Suppressor macrophage (primary cell): ENCODE measurements at places on chromosomes 1 and 21.

DNA sequence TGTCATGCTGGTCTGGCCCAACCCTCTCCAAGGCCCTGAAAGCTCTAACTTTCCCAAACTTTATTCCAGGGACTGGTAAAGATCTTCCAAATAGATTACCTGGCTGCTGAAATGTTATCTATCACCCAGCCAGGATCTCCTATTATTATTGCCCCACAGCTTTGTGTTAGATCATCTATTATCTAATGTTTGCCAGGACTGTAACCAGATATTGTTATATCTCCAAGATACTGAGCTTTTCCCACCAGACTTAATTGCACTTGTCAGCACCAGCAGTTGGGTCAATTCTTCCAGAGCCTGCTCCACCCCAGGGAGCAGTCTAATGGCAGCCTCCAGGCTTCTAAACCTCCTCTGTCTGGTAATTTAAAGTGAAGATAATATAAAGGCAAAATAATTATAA is 59.1 kb downstream of the PRDX6 start:
- no peak for DNase-seq

- no peak for DNase-seq
Measured at GRCh38 chr1:43898981-43899380, 34.6 kb upstream of the ARTN start.

GRCh38 chr1:207750631-207751305 is 1.1 kb upstream of the CD46 start:
- DNase-seq, result no peak

DNA sequence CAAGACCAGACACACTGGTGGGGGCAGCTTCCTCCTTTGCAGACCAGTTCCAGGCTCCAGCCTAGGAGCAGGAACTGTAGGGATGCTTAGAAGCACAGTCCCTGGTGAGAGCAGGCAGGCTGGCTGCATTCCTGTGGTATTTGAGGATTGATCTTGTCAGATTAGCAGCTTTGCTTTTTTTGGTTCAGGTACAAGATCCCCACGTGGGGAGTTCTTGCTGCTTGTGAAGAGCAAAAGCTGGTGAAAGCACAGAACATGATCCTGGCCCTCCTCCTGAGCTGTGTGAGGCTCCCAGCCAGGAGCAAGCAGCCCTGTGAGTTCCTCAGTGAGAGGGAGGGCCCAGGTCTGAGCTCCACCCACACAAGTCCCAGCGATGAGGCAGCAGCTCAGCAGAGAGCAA is 75.3 kb upstream of the ARTN start:
- DNase-seq, result no peak

DNA sequence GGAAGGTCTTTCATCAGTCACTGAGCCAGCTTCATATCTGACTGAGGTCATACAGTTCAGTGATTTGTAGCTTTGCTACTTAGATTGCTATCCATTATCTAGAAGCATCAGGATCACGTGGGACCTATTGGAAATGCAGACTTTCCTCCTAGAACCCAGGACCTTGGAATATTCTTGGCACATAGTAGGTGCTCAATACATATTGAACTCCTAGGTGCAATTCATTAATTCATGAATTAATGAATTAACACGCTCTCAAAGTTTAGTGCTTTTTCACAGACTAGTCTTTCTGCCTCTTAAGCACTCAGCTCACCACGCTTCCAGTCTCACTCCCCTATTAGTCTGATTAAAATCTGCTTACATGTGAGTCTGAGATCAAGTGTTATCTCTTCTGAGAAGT is 12.1 kb downstream of the METTL18 start:
- no peak for DNase-seq

- no peak for DNase-seq
Measured at GRCh38 chr1:24416666-24417391, 1.2 kb downstream of the NIPAL3 start.

- peak; percentile 72 for DNase-seq
Measured at GRCh38 chr1:21508580-21509350, 458 bp upstream of the ALPL start.

DNA sequence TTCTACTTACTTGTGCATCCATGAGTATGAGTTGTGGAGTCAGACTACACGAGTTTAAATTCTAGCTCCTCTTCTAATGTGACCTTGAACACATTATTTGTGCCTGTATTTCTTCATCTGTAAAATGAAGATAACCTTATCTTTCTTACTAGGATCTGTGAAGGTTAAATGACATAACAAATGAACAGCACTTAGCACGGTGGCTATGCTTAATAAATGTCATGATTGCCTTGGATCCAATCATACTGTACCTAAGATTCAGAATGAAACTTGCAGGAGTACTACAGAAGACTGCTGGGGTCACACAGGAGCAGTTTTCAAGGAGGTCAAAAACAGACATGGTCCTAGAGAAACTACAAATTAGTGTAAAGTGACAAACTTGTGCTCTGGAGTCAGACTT is 22.2 kb upstream of the ALG14 start:
- DNase-seq, result no peak

DNA sequence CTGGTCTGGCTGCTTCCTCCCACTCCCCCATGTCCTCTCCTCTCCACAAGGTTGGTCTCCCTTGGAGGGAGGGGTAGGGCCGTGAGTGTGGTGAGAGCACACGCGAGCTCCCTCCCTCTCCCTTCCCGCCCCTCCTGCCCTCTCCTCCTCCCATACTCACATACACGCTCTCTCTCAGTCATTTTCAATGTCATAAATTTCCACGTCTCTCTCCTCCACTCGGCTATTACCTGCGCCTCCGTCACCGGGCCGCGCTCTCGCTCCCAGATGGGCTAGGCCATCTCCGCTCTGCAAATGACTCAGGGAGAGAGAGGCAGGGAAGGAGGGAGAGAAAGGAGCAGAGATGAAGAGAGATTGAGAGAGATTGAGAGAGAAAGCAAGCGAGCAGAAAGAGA is 36.7 kb upstream of the DMBX1 start:
- no peak for DNase-seq

DNA sequence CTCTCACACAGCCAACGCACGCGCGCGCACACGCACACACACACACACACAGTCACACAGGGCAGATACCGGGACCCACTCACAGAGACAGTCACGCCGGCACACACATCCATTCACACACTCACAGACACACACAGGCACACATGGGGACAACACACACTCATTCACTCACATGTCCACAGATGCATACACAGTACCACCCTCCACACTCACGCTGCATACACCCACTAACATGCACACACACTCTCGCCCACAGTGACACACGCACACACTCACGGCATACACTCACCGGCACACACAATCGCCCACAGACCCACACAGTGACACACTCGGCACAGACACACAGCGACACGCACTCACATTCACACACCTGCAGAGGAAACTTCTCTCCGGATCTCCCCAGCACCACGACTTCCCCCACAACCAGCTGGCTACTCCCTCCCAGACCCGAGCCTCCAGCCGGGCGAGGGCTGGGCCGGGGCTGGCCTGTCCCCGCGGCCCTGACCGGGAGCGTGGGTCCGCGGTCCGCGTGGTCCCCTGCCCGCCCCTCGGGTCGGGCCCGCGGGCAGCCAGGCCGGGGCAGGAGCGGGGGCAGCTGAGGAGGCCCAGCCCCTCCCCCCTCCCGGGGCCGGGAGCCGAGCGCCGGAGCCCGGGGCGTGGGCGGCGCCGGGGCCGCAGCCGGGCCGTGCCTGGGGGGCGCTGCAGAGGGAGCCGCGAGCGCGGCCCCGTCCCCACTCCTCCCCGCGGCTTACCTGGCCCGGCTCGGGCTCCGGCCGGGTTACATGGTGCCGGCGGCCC is 552 bp downstream of the DLGAP3 start:
- DNase-seq, result peak; percentile 8

GRCh38 chr1:9960706-9961562 is 17.7 kb downstream of the NMNAT1 start:
- no peak for DNase-seq

DNA sequence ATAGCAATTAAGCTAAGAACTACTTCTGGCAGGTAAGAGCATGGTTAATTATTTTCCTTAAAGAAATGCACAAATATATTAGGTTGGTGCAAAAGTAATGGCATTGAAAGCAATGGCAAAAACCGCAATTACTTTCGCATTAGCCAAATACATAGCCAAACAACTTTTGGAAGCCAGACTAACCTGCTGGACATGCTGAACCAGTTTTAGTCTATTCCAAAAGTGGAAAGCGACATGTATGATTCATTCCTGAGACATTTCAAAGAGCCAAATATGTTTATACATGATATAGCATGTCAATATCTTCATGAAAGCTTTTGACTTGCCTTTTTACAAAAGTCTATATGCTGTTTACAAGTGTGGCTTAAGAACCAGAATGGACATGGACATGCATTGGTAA is 23.4 kb upstream of the DR1 start:
- no peak for DNase-seq

DNA sequence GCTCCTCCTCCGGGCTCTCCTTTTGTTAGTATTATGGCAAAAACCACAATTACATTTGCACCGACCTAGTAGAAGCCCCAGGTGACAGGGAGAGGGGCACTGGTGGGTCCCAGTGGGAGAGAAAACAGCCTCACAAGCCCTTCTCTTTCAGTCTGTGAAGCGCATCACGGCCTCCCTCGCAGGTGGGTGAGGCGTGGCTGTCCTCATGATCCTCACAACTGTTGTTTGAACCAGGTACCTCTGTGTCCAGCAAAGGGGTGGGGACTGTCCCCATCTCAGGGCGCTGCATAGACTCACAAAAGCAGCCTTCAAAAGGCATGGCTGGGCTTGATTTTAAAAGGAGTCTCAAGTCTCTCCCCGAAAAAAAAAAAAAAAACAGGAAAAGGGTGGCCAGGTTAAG is 7.9 kb upstream of the C2CD2 start:
- no peak for DNase-seq

DNA sequence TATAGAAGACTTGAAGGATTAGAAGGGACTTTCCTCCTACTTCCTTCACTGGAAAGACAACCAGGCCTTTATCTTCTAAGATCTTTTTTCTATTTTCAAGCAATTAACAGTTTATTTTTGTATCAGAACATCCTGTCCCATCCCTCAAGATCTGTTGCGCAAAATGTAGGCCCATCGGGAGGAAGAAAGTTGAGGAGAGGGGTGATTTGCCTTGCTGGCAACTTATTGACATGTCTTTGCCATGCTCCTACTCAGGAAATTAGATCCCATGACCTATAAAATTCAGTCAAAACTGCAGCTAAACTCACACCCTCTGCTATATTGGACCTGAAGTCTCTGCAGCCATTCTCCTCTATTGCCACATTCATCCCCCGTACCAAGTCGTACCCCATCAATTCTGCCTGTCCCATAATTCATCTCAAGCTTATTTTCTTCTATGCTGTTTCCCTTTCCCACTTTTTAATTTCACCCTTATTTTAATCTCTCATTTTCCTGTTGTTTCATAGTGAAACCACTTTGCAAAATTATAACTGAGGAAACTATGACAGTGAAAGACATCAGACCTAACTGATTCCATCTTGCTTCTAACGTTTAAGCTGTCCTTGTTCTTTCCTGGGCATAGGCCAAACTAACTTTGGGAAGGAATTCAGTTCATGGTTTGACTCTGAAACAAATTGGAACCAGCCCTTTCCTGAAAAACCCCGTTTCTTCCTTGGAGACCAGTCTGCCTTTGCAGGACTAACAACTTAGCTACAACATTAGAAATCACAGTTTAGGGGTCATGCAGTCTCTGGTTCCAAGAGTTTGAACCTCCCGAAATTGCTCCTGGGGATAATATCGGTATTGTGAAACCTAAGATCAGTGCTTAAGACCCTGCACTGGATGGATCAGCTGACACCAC is 195.7 kb upstream of the PTBP2 start:
- no peak for DNase-seq

GRCh38 chr1:206477110-206477509 is 6.8 kb downstream of the IKBKE start:
- no peak for DNase-seq

DNA sequence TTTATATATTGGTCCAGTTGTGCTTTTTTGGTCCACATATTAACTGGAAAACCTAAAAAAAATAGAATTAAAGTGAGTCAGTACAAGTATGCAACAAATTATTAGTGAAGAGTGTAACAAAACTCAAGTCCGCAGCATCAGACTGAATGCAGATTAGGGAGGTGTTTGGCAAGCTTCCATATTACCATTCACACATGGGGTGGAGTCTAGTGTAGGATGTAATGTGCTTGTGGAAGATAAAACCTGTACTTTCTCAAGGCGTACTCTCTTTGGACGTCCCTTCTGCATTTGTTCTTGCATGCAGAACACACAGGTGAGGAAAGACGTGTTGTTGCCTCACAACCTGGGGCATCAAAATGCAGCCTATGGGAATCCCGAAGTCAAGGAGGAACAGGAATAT is 668.7 kb downstream of the MRPL39 start:
- DNase-seq, result no peak

DNA sequence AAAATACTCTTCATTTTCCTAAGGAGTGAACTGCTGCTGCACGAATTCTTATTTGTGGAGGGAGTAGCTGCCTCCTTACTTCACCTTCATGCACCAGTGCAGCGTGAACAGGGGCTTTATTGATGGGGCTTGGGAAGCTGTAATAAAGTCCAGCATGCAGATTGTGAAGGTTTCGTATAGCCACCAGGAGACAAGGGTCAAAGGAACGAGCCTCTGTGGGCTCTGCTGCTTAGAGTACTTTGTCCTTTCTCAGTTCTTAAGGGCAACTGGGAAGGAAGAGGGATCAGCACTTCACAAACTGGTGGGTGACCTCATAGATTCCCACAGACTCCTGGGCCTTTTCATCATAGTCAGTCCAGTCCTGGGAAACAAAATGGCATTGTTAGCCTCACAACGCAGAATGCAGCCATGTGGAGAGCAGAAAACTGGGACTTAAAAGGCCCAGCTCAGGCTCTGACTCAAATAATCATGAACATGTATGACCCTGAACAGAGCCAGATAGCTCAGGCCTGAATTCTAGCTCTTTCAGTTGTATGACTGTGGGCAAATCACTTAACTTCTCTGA is 6.0 kb downstream of the CZIB start:
- DNase-seq, result no peak

DNA sequence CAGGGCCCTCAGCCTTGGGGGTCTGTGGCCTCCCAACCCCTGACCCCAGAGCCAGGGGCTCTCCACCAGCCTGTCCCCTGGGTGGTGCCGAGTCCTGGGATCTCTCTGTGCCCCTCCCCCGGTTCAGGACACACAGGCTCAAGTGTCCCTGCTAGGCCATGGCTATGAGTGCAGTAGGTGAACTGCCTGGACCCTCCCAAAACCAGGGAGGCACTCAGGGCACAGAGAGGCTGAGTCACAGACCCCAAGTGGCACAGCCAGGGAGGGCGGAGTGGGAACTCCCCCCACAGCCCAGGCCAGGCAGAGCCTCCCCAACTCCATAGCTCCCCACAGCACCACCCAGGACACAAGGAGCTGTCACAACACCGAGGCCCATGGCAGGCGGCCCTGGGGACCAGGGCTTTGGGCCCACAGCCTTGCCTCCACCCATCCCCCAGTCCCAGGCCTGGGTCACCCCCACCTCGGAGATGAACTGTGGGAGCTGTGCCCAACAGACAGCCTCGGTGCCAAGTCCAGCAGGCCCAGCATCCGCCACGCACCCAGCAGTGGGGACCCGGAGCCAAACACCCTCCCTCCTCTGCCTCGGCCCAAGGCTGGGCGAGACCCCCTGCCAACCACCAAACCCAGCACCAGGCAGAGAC is 3.2 kb downstream of the DVL1 start:
- no peak for DNase-seq

DNA sequence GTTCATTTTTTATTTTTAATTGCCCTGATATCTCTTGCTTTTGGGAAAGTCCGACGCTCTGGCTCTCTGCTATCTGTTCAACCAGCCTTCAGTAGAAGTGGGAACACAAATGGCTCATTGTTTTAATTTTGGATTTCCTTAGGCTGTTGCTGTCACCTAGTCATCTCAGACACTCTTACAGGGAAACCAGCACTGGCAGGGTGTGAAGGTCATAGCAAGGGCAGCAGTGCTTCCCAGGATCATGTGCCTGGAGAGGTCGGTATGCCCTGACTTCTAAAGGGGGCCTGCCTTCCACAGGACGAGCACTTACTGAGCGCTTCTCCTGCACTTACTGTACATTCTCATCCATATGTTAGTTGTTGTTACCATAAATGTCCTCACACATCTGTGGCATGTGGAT is 224.2 kb downstream of the DISC1 start:
- no peak for DNase-seq
